ENCODE measurements at places on chromosomes 6 and 20. TPM values are rescaled to one million over a fixed set of nuclear protein-coding genes. Genes with fewer than 3 reads are reported as not detected.

MCCD1 gene
- not detected for total RNA-seq

EZR gene
- 197 TPM for total RNA-seq

GTSF1L gene
- not detected for total RNA-seq

PROKR2 gene
- not detected for total RNA-seq

GATA5 gene
- total RNA-seq, result not detected

GRCh38 chr20:428658-429200 is 20.6 kb downstream of the RBCK1 start:
- DNase-seq, result no peak

GRCh38 chr6:160926281-160927276 is 65.0 kb upstream of the MAP3K4 start:
- DNase-seq, result no peak

- DNase-seq, result peak; percentile 2
Observed at GRCh38 chr20:32441638-32442037, 83.5 kb downstream of the ASXL1 start.

- DNase-seq, result no peak
Observed at GRCh38 chr6:167568407-167569024, 243.6 kb downstream of the TTLL2 start.

DNA sequence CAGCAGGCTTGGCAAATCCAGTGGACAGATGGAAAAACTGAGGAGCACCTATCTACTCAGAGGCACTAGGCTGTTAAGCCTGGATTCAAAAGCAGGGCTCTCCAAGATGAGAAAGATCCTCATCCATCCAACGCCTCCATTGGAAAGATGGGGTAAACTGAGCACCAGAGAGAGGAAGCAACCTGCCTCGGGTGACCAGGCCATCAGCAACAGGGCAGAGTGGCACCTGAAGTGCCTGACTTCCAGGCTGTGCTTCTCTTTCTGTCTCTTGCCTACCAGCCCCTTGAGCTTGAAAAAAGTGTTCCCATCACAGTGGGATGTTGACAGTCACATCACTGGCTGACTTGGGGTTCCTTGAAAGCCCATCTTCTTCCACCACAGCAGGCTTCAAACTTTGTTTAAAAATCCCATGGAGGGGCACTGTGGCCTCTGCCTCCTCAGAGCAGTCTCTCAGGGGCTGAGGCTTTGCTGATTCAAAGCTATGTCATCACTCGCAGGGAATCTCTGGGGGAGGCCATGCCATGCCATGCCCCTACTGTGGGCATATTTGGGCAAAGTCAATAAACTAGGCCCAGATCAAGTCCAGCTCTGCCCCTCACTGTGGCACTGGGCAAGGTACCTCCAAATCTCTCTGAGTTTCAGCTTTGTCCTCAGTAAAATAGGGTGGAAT is 44.8 kb upstream of the TGM2 start:
- DNase-seq, result no peak

- no peak for DNase-seq
Observed at GRCh38 chr6:84220809-84221409, 6.5 kb downstream of the CEP162 start.

DNA sequence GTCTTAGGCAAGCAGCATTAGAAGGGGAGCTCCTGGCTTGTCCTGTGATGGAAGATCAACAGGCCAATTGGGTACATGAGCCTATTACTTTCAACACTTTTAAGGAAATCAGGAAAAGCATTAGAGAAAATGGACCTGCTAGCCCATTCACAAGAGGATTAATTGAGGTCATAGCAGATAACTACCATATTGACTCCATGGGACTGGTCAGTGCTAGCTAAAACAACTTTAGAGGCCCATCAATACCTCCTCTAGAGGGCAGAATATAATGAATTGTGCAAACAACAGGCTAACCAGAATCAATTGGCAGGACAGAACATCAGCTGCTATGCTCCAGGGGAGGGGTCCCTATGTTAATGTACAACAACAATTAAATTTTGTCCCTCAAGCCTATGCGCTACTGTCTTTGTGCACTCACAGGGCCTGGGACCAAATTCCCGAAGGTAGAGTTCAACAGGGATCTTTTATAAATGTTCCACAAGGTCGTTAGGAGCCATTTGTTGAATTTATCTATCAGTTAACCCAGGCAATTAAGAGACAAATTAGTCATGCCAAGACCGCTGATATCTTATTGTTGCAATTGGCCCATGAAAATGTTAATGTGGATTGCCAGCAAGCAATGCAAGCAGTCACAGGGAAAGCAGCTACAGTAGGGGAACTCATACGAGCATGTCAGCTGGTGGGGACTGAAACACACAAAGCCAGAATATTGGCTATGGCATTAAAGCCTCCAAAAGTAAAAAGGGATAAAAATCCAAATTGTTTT is 106.6 kb upstream of the BTN3A2 start:
- no peak for DNase-seq

DNA sequence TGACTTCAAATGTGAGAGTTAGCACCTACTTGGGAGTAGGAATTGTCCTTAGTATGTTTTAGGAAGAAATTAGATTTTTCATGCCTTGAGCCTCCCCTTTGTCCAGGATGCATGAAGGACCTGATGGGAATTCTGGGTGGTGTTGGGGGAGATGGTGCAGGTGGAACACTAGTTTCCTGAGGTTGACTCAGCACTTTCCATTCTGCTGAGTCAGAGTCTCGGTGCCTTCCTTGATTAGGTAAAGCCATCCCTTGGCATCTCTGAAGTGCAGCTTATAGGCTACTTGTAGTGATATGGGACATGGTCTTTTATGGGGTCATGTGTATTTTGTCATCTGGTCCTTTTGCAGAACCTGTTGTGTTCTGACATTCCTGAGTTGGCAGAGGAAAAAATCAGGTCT is 105.3 kb downstream of the PHACTR3 start:
- no peak for DNase-seq

GRCh38 chr6:63897459-63897858 is 261.9 kb downstream of the PHF3 start:
- DNase-seq, result no peak

DNA sequence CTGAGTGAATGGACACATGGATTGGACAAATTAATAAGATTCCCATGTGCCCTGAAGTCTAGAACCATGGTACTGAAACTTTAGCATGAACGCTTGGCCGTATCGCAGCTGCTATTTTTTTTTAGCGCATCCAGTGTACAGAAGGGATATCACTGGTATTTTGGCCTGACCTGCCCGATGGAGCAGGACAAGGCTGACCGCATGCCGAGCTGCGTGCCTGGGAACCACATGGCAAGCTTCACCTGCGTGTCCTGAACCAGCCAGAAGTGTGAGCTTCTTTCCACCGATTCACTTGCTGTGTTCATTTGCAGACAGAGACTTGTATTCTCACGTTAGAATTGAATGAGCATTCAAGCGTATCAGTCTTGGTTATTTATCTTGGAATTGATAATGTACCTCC is 145.7 kb downstream of the CDH4 start:
- DNase-seq, result no peak

GRCh38 chr20:23212011-23212410 is 125.9 kb upstream of the CD93 start:
- DNase-seq, result no peak

DNA sequence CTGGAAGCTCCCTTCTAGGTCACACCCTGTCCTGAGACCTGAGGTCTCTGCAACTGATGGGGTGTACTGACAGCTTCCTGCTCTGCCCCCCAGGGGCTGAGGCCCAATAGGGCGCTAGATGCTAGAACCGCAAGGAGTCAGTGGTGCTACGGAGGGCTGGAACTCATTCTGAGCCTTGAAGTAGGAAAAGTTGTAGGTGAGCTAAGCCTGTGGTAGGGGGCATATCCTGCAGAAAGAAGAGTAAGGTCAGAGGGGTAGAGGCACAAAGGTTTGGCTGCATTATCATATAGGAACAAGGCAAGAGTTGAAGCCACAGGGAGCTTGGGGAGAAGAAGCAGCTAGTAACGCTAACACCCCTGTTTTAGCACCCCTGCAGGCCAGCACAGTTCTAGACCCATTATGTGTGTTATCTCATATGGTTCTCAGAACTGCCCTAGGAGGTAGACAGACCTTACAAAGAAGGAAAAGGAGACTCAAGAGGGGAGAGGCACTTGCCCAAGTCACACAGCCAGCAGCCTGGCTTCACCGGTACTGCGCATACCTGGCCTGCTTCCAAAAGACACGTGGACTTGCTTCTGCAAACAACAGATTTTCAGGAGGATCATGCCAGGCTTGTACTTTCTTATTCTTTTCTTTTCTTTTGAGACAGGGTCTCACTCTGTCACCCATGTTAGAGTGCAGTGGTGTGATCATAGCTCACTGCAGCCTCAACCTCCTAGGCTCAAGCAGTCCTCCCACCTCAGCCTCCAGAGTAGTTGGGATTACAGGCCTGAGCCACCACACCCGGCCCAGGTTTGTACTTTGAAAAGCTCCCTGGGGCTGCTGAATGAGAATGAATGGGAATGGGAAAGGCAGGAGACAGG is 156.1 kb downstream of the MRPL14 start:
- no peak for DNase-seq

GRCh38 chr6:35296931-35297600 is 552 bp upstream of the DEF6 start:
- DNase-seq, result no peak

- DNase-seq, result no peak
Observed at GRCh38 chr20:10653599-10654249, 20.1 kb downstream of the JAG1 start.

- peak; percentile 63 for DNase-seq
Observed at GRCh38 chr6:109236115-109237076, 141.1 kb downstream of the CEP57L1 start.

DNA sequence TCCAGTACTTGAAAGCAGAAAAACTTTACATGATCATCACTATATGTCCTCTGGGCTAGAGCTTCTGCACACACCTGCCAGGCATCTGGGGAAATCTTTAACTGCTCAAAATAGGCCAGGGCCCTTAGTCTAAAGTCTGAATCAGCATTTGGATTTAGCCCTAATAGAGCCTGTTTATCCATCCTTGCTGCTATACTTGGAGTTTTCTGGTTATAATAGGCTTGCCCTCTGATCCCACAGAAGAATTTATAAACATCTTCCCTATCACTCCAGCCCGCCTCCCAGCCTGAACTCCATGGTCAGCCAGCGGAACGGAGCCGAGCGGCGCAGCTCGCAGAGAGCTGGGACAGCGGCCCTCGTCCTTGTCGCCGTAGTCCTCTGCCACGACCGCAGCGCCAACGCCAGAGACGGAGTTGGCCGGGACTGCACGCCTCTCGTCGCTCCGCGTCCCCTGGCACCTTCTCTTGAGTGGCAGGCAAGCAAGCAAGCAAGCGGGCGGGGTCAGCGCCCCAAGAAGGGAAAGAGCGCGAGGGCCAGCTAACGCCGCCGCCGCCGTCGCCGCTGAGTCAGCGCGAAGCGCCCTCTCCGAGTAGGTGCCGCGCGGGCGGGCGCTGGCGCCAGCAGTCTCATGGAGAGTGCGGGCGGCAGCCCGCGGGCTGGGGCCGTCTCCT is 25.4 kb upstream of the ASIP start:
- DNase-seq, result peak; percentile 79

DNA sequence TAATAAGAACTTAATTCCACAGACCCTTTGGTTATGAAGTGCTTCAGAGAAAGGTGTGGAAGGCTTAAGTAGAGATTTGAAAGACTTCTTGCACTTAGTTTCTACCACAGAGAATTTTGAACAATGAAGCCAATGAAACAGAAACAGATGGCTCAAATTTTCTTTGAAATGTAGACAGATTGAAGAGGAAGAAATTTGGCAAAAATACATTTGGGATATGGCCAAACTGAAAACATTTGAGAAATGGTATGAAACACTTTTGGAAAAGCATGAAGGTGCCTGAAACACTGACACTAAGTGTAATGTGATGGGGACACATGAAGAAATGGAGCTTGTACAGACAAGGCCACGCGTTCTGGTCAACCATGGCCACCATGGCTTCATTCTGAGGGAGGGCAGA is 272.4 kb upstream of the EXOC2 start:
- no peak for DNase-seq

DNA sequence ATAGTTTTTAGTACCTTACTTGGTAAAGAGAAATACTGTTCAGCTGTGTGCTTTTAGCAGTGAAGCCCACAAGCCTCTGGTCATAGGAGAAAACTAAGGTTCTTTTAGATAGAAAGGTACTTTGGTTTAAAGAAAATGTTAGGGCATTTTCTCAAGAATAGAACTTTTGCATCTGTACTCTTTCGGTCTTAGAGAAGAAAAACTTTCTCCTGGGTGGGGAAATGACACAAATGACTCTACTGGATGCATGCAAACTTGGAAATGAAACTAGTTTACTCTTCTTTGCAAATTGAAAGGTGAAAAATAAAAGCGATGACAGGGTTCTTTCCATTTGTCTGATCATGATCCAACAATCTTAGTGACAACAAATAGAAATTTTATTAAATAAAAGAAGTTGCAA is 2.1 kb upstream of the TMEM217 start:
- no peak for DNase-seq

GRCh38 chr6:27608916-27609883 is 136.3 kb upstream of the ZNF184 start:
- no peak for DNase-seq

- DNase-seq, result no peak
Observed at GRCh38 chr6:160221918-160222317, 36.7 kb downstream of the SLC22A2 start.

DNA sequence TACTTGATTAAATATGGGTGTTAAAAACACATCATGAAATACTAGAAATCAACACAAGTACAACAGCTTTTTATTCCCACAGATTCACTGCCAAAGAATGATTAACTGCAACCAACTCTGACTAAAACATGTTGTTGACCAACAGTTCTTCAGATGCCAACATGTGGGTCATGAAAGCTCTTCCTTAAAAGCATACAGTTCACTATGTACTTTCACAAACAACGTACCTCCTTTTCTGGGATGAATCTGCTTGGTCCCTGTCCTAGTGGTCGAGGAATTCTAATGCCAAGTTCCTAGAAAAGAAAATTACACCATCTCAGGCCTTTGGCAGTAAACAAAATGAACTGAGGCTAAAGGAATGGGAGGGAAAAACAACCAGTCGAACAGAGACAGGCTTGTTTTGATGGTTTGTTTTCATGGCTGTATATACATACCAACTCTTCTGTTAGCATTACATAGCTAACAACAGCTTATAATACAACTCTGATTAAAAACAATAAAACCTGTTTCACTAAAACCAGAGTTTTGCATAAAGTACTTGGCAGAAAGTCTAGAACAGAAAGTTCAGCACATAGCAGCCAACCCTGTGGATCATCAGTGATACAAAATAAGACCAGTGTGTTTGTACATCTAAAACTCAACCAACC is 92.5 kb downstream of the SESN1 start:
- no peak for DNase-seq

DNA sequence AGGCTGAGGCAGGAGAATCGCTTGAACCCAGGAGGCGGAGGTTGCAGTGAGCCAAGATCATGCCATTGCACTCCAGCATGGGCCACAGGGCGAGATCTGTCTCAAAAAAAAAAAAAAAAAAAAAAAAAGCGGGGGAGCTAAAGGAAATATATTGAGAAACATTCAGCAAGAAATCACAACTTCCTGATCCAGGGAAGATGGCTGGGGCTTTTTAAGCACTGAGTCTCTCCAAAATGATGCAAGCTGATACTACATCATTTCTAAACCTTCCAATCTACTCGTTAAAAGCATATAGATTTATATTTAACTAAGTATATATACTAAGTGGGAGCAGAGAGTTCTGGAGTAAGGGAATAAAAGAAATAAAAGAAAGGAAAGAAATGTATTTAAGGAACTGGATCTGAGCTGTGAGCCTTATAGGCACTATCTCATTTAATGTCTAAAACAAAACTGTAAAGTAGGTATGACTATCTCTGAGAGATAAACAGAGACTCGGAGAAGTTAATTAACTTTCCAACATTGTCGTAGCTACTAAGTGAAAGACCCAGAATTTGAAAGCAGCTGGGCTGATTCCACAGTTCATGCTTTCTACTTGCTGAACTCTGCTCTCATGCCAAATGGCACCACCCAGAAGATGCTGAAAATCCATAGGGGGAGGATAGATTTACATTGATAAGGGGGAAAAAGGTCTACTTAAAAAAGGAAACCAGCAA is 215.0 kb upstream of the MARCKS start:
- no peak for DNase-seq

- peak; percentile 31 for DNase-seq
Observed at GRCh38 chr6:154161689-154162088, 122.6 kb downstream of the OPRM1 start.

Measured in activated CD4-positive, alpha-beta T cell treated with anti-CD3 and anti-CD28 coated beads for 36 hours (primary cell).